NCI-H524 treated with DMSO at 0.1 percent for 48 hours (cell line): ENCODE measurements at places on chromosomes 16 and 17.

GRCh38 chr17:32546031-32546444 is 59.2 kb downstream of the CDK5R1 start:
- no peak for DNase-seq

- no peak for DNase-seq
Measured at GRCh38 chr17:38533866-38534497, 71.8 kb downstream of the SRCIN1 start.

DNA sequence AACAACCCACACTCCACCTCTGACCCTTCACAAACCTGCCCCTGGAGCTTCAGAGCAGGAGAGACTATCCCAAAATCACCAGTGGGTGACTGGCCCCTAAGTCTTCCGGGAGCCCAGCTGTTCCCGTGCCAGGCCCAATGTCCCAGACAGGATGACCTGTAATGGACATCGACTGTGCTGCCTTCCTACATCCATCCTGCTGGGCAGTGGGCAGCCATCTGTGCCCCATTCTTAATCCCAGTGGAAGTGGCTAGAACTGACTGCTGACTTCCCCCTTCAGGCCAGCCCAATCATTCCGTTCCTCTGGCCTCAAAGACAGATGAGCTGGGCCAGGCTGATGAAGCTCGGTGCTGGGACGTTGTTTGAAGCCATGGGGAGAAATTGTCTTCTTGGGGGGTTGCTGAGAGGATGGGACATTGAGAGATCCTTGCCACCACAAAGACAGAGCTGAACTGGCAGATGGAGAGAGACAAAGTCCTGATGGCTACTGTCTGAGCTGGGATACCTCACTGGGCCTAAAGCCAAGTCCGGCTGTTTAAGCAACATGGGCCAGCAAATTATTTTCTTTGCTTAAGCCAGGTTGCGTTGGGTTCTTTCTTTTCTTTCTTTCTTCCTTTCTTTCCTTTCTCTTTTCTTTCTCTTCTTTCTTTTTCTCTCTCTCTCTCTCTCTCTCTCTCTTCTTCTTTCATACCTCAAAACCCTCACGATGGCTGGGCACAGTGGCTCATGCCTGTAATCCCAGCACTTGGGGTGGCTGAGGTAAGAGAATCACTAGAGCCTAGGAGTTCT is 17.9 kb upstream of the ALOX15B start:
- DNase-seq = no peak

DNA sequence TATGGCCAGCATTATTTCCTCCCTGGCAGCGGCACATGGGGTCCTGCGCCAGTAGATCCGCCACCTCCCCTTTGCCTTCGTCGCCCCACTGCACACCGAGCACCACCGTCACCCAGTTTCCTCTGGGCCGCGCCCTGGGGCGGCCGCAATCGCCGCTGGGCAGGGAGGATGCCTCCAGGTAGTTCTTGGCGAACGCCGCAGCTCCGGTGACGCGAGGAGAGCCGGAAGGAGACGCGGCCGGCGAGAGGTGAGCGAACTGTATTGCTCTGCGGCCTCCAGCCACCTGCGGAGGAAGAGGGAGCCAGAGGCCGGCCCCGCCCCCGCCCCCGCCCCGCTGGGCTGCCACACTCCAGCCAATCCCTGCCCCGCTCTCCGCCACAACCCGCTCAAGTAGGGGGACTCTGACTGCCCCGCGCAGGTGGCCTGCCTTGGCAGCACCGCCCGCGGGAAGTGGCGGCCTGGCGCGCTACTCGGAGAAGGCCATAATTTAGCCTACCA is 11.8 kb upstream of the SLFN13 start:
- peak; percentile 0 for DNase-seq

GRCh38 chr17:48757524-48757961 is 29.0 kb upstream of the HOXB13 start:
- no peak for DNase-seq
